ENCODE measurements at places on chromosomes 12 and 14. TPM values are rescaled to one million over a fixed set of nuclear protein-coding genes. Genes with fewer than 3 reads are reported as not detected.

GRCh38 chr14:29999013-29999539 lies 71.4 kb upstream of the PRKD1 start:
- H3K27me3 ChIP-seq = no peaks in the 10 kb centered on the region
- no peak for DNase-seq
- no peaks in the 10 kb centered on the region for H3K4me1 ChIP-seq
- H3K27ac ChIP-seq = no peak overlapping the region

GRCh38 chr12:90989686-90990111 lies 15.1 kb downstream of the EPYC start:
- H3K4me3 ChIP-seq = no peak overlapping the region
- H3K27ac ChIP-seq = no peak overlapping the region
- no peak for DNase-seq
- H3K36me3 ChIP-seq = peaks cover 2% of the 10 kb centered on the region
- no peaks in the 10 kb centered on the region for H3K27me3 ChIP-seq
- no peaks in the 10 kb centered on the region for H3K4me1 ChIP-seq

- H3K4me1 ChIP-seq = no peaks in the 10 kb centered on the region
- no peak overlapping the region for H3K4me3 ChIP-seq
- no peak overlapping the region for H3K27ac ChIP-seq
- H3K36me3 ChIP-seq = no peaks in the 10 kb centered on the region
- no peaks in the 10 kb centered on the region for H3K27me3 ChIP-seq
- DNase-seq = no peak
Measured at GRCh38 chr12:18283831-18284230, 22.5 kb downstream of the PIK3C2G start.

SMIM41 gene
- total RNA-seq = not detected

TCHP gene
- total RNA-seq = 22.5 TPM

GRCh38 chr14:52988139-52988538 lies 37.3 kb upstream of the FERMT2 start:
- peaks cover 1% of the 10 kb centered on the region for H3K36me3 ChIP-seq
- DNase-seq = no peak
- H3K27me3 ChIP-seq = peaks cover 5% of the 10 kb centered on the region
- no peak overlapping the region for H3K27ac ChIP-seq
- H3K4me3 ChIP-seq = no peak overlapping the region

TCL1B gene
- total RNA-seq = not detected

DEGS2 gene
- total RNA-seq = 1.8 TPM

KRT75 gene
- not detected for total RNA-seq

ANO2 gene
- not detected for total RNA-seq

DNA sequence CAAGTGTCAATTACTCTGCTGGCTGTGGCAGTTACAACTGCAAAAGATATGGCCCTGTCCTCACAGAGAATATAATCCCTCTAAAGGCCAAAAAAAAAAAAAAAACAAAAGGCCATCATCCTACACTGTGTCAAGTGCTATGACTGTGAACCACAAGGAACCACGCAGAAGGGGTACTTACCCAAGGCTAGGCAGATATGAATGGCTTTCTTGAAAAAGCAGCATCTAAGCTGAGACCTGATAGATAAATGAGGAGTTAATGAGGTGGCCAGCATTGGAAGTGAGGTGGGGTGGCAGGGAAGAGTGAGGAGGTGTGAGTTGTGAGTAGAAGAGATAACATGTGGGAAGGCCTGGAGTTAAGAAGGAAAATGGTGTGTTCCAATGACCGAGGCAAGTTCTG lies 16.4 kb upstream of the IL22 start:
- H3K4me3 ChIP-seq = peak overlapping the region; percentile 12
- DNase-seq = peak; percentile 23
- peaks cover 47% of the 10 kb centered on the region for H3K4me1 ChIP-seq
- H3K27ac ChIP-seq = no peak overlapping the region
- H3K27me3 ChIP-seq = peaks cover 43% of the 10 kb centered on the region

ADAM20 gene
- 1.3 TPM for total RNA-seq

- H3K36me3 ChIP-seq = no peaks in the 10 kb centered on the region
- H3K27ac ChIP-seq = no peak overlapping the region
- no peak overlapping the region for H3K4me3 ChIP-seq
- no peak for DNase-seq
- no peaks in the 10 kb centered on the region for H3K27me3 ChIP-seq
Measured at GRCh38 chr14:35963209-35963608, 137.1 kb downstream of the BRMS1L start.

DNA sequence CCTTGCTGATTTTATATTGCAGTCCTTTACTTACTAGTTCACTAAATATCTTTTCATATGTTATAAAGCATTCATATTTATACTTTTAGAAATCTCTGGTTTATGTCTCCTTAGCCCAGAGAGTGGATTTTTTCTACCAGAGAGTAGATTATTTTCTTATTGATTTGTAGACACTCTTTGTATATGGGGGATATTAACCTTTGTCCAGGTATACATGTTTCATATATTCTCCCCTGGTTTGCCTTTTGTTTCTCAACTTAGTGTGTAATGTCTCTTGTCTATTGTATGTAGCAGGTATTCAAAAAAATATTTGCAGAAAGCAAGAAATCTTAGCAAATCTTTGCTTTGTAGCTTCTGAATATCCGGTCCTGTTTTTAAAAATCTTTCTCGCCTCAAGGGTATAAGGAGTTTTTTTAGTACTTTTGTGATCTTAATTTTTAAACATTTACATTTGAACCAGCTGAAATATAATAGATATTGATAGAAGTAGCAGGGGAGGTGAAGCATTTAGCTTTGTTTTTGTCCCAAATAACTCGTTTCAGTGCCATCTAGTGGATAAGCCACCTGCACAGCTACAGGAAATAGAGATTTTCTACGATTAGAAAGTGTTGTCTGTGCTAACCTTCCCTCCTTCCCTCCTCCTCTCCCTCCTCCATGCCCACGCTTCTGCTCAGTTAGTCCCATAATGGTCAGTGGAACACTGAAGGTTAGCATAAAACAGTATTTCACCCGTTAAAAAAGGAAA lies 97.0 kb downstream of the PHETA1 start:
- H3K27ac ChIP-seq = no peak overlapping the region
- no peak for DNase-seq
- H3K27me3 ChIP-seq = no peaks in the 10 kb centered on the region
- H3K36me3 ChIP-seq = no peaks in the 10 kb centered on the region
- no peaks in the 10 kb centered on the region for H3K4me1 ChIP-seq
- H3K4me3 ChIP-seq = no peak overlapping the region

DNA sequence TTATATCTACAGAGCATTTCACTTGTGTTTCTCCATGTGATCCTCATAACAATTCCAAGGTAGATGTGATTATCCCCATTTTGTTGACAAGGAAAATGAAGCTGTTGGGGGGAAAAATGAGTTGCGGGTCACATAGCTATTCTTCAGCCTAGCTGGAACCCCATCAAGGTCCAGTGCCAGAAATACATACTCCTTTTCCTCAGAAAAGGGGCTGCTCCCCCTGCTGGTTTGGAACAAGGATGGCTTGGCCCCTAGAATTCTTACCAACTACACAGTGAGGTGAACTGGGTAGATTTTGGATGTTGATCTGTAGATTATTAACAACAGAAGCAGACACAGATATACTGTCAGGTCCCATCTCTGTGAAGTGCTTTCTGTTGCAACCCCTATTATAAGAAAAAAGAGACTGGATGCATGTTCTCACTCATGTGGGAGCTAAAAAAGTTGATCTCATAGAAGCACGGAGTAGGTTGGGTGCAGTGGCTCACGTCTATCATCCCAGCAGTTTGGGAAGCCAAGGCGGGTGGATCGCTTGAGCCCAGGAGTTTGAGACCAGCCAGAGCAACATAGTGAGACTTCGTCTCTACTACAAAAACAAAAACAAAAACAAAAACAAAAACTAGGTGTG lies 8.9 kb downstream of the IKZF4 start:
- H3K27ac ChIP-seq = peak overlapping the region; percentile 52
- no peak overlapping the region for H3K4me3 ChIP-seq
- H3K4me1 ChIP-seq = peaks cover 49% of the 10 kb centered on the region
- peaks cover 31% of the 10 kb centered on the region for H3K36me3 ChIP-seq

COCH gene
- total RNA-seq = 1.6 TPM

AQP2 gene
- not detected for total RNA-seq

- no peaks in the 10 kb centered on the region for H3K27me3 ChIP-seq
- peaks cover 20% of the 10 kb centered on the region for H3K4me1 ChIP-seq
- no peak overlapping the region for H3K27ac ChIP-seq
- no peak for DNase-seq
- H3K4me3 ChIP-seq = no peak overlapping the region
- H3K36me3 ChIP-seq = peaks cover 3% of the 10 kb centered on the region
Measured at GRCh38 chr14:68892961-68893360, 86.1 kb downstream of the ACTN1 start.

GRCh38 chr12:122203301-122204166 lies at the start of gene B3GNT4:
TSS of gene B3GNT4 (plus strand) at chr12:122203709. CDS start at chr12:122204619, 910 bp downstream.
- peaks cover 9% of the 10 kb centered on the region for H3K4me1 ChIP-seq
- H3K27me3 ChIP-seq = peaks cover 36% of the 10 kb centered on the region
- peak within 1 kb of the TSS; percentile 89 for H3K4me3 ChIP-seq
- H3K27ac ChIP-seq = no peak within 1 kb of the TSS
- peak; percentile 71 for DNase-seq

GRCh38 chr12:48366131-48366530 lies 15.4 kb upstream of the ZNF641 start:
- H3K27ac ChIP-seq = no peak overlapping the region
- no peak overlapping the region for H3K4me3 ChIP-seq
- no peaks in the 10 kb centered on the region for H3K36me3 ChIP-seq
- peaks cover 10% of the 10 kb centered on the region for H3K4me1 ChIP-seq
- DNase-seq = no peak

- peak overlapping the region; percentile 62 for H3K27ac ChIP-seq
- H3K36me3 ChIP-seq = peaks cover 1% of the 10 kb centered on the region
- DNase-seq = peak; percentile 62
- H3K4me1 ChIP-seq = peaks cover 46% of the 10 kb centered on the region
- peak overlapping the region; percentile 89 for H3K4me3 ChIP-seq
Measured at GRCh38 chr14:57390806-57391516, 575 bp downstream of the NAA30 start.

TSPAN11 gene
- 0.28 TPM for total RNA-seq

GRCh38 chr12:15230137-15230536 lies 8.9 kb upstream of the RERG start:
- peaks cover 26% of the 10 kb centered on the region for H3K27me3 ChIP-seq
- DNase-seq = no peak
- no peaks in the 10 kb centered on the region for H3K36me3 ChIP-seq
- no peaks in the 10 kb centered on the region for H3K4me1 ChIP-seq

DNA sequence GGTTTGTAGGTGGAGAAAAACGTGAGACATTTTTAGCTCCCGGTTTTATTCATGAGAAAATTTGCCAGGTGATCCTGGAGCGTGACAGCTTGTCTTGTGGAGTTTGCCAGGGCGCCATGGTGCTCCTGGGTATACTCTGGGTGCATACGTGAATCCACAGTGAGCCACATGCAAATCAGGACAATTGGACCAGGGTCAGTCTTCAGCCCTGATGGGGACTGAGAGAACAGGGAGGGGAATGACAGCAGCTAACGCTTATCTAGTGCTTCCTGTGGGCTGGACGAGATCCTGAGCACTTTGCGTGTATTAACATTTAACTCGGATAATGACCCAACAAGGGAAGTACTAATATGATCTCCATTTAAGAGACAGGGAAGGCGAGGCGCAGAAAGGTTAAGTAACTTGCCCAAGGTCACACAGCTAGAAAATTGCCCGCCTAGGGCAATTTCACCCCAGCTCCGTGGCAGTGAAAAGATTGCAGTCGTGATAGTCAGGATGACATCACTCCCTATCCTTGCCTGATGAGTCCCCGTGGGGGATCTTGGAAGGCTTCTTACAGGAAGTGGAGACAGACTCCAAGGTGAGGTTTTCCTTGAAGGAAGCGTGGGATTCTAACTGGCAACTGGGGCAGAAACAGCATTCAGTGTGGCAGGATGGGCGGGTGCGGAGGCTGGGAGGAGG lies 118.4 kb upstream of the NCOR2 start:
- H3K27ac ChIP-seq = no peak overlapping the region
- no peak overlapping the region for H3K4me3 ChIP-seq
- peaks cover 29% of the 10 kb centered on the region for H3K27me3 ChIP-seq
- peaks cover 51% of the 10 kb centered on the region for H3K4me1 ChIP-seq

GARIN6 gene
- total RNA-seq = not detected

DNA sequence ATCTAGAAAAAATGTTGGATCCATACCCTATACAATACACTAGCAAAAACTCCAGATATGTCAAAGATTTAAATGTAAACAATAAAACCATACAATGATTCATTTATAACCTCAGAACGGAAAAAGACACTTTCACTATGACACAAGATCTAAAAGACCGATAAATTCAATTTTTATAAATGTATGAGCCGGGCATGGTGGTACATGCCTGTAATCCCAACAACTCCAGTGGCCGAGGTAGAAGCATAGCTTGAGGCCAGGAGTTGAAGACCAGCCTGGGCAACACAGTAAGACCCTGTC lies 2.5 kb upstream of the SOS2 start:
- H3K27me3 ChIP-seq = no peaks in the 10 kb centered on the region
- peak overlapping the region; percentile 91 for H3K27ac ChIP-seq
- peaks cover 40% of the 10 kb centered on the region for H3K4me1 ChIP-seq
- H3K4me3 ChIP-seq = peak overlapping the region; percentile 21
- H3K36me3 ChIP-seq = peaks cover 19% of the 10 kb centered on the region

- no peaks in the 10 kb centered on the region for H3K27me3 ChIP-seq
- no peak for DNase-seq
- peaks cover 50% of the 10 kb centered on the region for H3K4me1 ChIP-seq
- H3K36me3 ChIP-seq = peaks cover 7% of the 10 kb centered on the region
- H3K4me3 ChIP-seq = no peak overlapping the region
Measured at GRCh38 chr12:120690978-120691377, 4.0 kb downstream of the MLEC start.

- no peaks in the 10 kb centered on the region for H3K36me3 ChIP-seq
- no peak overlapping the region for H3K4me3 ChIP-seq
- H3K27ac ChIP-seq = no peak overlapping the region
- H3K27me3 ChIP-seq = no peaks in the 10 kb centered on the region
Measured at GRCh38 chr14:26088275-26088674, 509.6 kb downstream of the NOVA1 start.

DNA sequence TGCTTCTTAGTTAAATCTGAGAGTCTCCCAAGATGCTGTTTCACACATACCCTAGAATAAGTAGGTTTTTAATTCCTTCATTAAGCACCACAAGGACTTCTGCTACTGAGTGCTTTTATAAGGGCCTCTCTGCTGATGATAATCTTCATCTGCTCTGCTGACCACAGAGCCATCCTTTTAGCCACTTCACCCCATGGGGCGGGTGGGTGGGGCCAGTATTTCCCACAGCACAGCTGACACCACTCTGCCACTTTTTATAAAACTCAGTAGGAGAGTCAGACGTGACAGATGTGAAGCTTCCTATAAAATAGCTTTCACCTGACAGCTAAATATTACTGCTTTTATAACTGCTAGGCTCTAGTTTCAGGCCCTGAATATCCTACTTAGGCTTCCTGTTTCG lies 20.3 kb downstream of the FCF1 start:
- no peak overlapping the region for H3K4me3 ChIP-seq
- no peak for DNase-seq
- H3K27ac ChIP-seq = no peak overlapping the region
- H3K27me3 ChIP-seq = no peaks in the 10 kb centered on the region

ASCL1 gene
- total RNA-seq = not detected

- no peak for DNase-seq
- H3K36me3 ChIP-seq = peaks cover 17% of the 10 kb centered on the region
Measured at GRCh38 chr14:102986810-102987579, 64.5 kb downstream of the AMN start.

- peaks cover 53% of the 10 kb centered on the region for H3K4me1 ChIP-seq
- DNase-seq = no peak
- H3K36me3 ChIP-seq = peaks cover 10% of the 10 kb centered on the region
Measured at GRCh38 chr12:47841910-47842309, 22.2 kb upstream of the HDAC7 start.

ANO4 gene
- total RNA-seq = not detected

All from activated T-cell treated with anti-CD3 and anti-CD28 coated beads, Interleukin-2, amount 50 U/mL, for 72 hours (primary cell).